CD14-positive monocyte (primary cell): ENCODE measurements at places on chromosomes 12 and 14.

DNA sequence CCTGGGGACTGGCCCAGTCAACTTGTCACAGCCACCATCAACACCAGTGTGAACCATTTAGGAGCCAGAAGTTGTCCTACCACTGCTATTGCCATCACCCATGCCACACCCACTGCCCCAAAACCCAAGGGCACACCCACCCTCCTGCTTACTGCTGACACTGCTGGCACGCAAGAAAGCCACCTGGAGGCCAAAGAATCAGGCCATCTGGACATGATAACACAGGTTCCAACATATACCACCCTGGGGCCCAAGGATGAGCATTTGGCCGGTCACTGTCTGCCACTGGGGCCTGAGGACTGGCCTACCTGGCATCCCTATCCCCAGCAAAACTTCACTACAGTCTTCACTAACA, 181.6 kb downstream of the MYRFL start:
- H3K27me3 ChIP-seq, result no peaks in the 10 kb centered on the region
- H3K27ac ChIP-seq, result no peak overlapping the region
- no peak overlapping the region for H3K4me3 ChIP-seq
- no peak for DNase-seq
- H3K36me3 ChIP-seq, result no peaks in the 10 kb centered on the region
- H3K4me1 ChIP-seq, result no peaks in the 10 kb centered on the region

GRCh38 chr12:58773986-58774385, 146.3 kb downstream of the LRIG3 start:
- H3K4me3 ChIP-seq, result no peak overlapping the region
- DNase-seq, result no peak
- no peaks in the 10 kb centered on the region for H3K4me1 ChIP-seq

DNA sequence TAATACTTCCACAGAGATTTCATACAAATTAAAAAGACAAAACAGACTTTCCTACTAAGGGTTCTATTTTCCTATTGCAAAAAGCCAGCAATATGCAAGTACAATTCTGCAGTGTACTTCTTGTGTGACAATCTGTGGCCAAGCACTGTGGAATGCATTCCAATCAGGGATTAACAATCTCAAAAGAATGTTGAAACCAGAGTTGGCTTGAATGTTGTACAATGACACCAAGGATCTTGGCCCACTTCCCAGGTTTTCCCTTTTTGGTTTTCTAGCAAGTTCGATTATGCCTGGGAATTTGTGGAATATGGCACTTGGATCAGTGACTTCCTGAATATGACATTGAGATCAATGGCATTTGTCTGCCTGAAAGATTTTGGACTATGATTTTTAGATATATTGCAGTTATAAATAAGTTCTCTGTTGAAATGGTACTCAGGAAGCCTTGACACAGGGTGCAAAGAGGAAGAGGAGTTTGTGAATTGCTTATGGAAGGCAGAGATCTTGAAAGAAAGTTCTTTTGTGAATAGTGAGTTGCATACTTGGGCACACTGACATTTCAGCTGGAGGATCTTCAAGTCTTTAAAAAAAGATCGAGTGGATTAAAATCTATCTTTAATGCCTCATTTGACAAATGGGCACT, 81.4 kb upstream of the FERMT2 start:
- no peak overlapping the region for H3K27ac ChIP-seq
- no peaks in the 10 kb centered on the region for H3K36me3 ChIP-seq
- no peak overlapping the region for H3K4me3 ChIP-seq
- no peaks in the 10 kb centered on the region for H3K4me1 ChIP-seq

- no peaks in the 10 kb centered on the region for H3K27me3 ChIP-seq
- no peak overlapping the region for H3K27ac ChIP-seq
- DNase-seq, result no peak
- H3K4me3 ChIP-seq, result no peak overlapping the region
- no peaks in the 10 kb centered on the region for H3K4me1 ChIP-seq
- H3K36me3 ChIP-seq, result no peaks in the 10 kb centered on the region
These were observed 194.3 kb upstream of the DAAM1 start for GRCh38 chr14:58994130-58994529.

DNA sequence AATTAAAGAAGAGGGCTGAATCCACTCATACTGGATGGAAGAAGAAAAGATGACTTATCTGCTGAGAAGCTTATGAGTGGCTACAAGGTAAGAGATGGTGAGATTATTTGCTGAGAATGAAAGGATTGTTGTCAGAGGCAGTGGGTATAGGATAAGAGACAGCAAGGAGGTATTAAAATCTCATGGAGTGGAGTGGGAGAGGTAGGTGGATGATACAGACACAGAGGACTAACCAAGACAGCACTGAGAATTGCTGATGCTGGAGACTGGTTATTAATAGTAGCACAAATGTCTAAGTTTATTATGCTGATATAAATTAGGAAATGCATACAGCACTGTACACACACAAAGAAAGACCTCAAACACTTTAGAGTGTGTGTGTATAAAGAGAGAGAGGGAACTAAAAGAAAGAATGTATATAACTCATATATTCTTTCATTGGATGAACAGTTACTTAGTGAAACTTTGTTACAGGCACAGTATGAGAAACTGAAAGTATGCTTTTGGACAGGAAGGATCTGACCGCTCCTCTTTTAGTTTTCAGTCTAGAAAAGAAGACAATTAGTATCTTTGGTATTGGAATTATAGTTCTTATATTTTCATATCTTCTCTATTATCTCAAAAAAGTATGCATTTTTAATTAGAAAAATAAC, 543.1 kb downstream of the LRFN5 start:
- H3K36me3 ChIP-seq, result no peaks in the 10 kb centered on the region
- no peak overlapping the region for H3K27ac ChIP-seq
- no peak for DNase-seq
- no peak overlapping the region for H3K4me3 ChIP-seq
- H3K4me1 ChIP-seq, result no peaks in the 10 kb centered on the region

GRCh38 chr14:32697114-32697513, 241.6 kb upstream of the NPAS3 start:
- no peaks in the 10 kb centered on the region for H3K36me3 ChIP-seq
- no peaks in the 10 kb centered on the region for H3K27me3 ChIP-seq
- no peaks in the 10 kb centered on the region for H3K4me1 ChIP-seq
- no peak for DNase-seq
- no peak overlapping the region for H3K27ac ChIP-seq
- no peak overlapping the region for H3K4me3 ChIP-seq

DNA sequence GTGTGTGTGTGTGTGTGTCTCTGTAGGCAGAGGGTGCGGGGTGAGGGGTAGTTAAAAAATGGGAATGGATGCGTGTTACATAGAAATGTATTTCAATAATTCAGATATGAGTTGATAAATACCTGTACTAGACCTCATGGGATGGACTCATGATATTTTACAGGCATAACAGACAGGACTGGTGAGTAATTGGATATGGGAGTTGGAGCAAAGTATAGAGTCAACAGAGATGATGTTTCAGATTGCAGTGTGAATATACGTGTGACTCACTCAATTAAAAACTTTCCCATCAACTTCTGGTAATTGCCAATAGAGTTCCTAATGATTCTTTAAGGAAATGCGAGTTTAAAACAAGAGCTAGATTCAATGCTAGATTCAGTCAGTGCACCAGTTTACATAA, 711.9 kb downstream of the C12orf50 start:
- no peaks in the 10 kb centered on the region for H3K27me3 ChIP-seq
- H3K36me3 ChIP-seq, result no peaks in the 10 kb centered on the region
- H3K4me1 ChIP-seq, result no peaks in the 10 kb centered on the region
- no peak overlapping the region for H3K4me3 ChIP-seq
- H3K27ac ChIP-seq, result no peak overlapping the region

DNA sequence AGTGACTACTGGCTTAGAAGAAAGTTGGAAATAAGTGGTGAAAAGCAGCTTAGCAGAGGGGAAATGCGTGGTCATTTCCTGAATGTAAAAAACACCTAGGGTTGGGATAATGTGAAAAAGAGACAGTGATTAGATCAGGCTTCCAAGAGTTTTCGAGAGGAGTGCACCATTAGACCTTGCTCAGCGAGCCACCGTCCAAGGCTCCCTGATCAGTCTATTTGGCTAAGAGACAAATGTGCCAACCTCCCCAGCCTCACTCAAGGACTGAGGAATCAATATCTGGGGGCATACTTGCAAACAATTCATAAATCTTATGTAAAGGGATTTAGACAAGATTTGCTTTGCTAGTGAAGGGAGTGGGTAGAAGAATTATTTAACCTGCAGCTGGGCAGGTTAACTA, 594.5 kb downstream of the NRXN3 start:
- no peak for DNase-seq
- no peak overlapping the region for H3K27ac ChIP-seq
- H3K36me3 ChIP-seq, result no peaks in the 10 kb centered on the region
- no peak overlapping the region for H3K4me3 ChIP-seq
- H3K4me1 ChIP-seq, result no peaks in the 10 kb centered on the region

- H3K27ac ChIP-seq, result no peak overlapping the region
- H3K4me1 ChIP-seq, result peaks cover 52% of the 10 kb centered on the region
- peaks cover 28% of the 10 kb centered on the region for H3K36me3 ChIP-seq
- H3K27me3 ChIP-seq, result no peaks in the 10 kb centered on the region
- no peak overlapping the region for H3K4me3 ChIP-seq
These were observed 16.6 kb downstream of the SSH1 start for GRCh38 chr12:108840605-108841332.

DNA sequence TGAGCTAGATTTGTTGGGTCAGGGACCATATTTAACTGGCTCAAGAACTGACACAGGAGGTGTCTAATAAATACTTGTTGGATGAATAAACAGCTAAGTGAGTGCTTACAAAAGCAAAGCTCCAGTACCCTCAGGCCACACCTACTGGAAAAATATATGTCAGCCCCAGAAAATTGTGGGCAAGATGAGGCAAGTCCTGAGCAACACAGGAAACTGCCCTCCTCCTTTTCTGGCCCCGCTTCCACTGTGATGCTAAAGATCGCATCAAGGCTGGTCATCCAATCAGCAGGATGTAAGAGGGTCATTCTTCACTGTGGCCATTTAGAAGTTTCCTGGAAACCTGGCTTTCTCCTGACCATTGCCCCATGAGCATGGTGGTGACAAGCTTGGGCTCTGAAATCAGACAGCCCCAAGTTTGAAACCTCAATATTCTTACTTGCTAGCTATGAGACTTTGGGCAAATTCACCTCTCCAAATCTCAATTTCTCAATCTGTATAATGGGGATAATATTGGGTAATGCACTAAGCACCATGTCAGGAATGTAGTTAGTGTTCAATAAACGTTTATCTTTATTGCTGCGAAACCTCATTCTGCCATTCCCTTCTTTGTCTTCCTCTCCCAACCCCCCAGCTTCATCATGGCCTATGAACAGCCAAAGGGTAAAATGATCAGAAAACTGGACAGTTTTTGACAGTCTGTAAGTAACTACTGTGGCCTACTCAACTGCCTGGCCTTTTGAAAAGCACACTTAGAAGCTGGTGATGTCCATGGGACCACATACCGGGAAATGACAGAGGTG, 139.3 kb upstream of the PZP start:
- no peak overlapping the region for H3K4me3 ChIP-seq
- no peaks in the 10 kb centered on the region for H3K27me3 ChIP-seq
- no peak overlapping the region for H3K27ac ChIP-seq

DNA sequence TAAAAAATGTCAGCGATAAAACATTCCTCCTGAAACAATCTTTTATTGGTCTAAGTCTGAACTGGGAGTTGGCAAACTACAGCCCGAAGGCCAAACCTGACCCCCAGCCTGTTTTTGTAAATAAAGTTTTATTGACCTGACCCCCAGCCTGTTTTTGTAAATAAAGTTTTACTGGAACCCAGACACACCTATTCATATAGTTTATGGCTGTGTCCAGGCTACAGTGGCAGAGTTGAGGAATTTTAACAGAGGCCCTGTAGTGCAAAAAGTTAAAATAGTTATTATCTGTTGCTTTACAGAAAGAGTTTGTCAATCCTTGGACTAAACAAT, 12.1 kb upstream of the SCARB1 start:
- H3K4me1 ChIP-seq, result peaks cover 24% of the 10 kb centered on the region
- no peak for DNase-seq
- no peaks in the 10 kb centered on the region for H3K36me3 ChIP-seq
- H3K4me3 ChIP-seq, result no peak overlapping the region
